ENCODE measurements at places on chromosomes 2 and 18. TPM values are rescaled to one million over a fixed set of nuclear protein-coding genes. Genes with fewer than 3 reads are reported as not detected.
A peak's percentile ranks its signal among the peaks of the same experiment; 100 is the strongest.

GRCh38 chr2:233093721-233094120 is 33.6 kb downstream of the INPP5D start:
- no peaks in the 10 kb centered on the region for H3K36me3 ChIP-seq
- H3K27me3 ChIP-seq: no peaks in the 10 kb centered on the region
- no peaks in the 10 kb centered on the region for H3K4me1 ChIP-seq
- no peak overlapping the region for H3K4me3 ChIP-seq
- no peak overlapping the region for H3K27ac ChIP-seq
- no peak for DNase-seq

- no peaks in the 10 kb centered on the region for H3K27me3 ChIP-seq
- no peaks in the 10 kb centered on the region for H3K36me3 ChIP-seq
- H3K4me1 ChIP-seq: no peaks in the 10 kb centered on the region
- DNase-seq: no peak
Measured at GRCh38 chr2:188181067-188181838, 110.4 kb upstream of the GULP1 start.

GRCh38 chr2:110126906-110127305 is 11.3 kb upstream of the MALL start:
- no peaks in the 10 kb centered on the region for H3K36me3 ChIP-seq
- no peaks in the 10 kb centered on the region for H3K27me3 ChIP-seq

DNA sequence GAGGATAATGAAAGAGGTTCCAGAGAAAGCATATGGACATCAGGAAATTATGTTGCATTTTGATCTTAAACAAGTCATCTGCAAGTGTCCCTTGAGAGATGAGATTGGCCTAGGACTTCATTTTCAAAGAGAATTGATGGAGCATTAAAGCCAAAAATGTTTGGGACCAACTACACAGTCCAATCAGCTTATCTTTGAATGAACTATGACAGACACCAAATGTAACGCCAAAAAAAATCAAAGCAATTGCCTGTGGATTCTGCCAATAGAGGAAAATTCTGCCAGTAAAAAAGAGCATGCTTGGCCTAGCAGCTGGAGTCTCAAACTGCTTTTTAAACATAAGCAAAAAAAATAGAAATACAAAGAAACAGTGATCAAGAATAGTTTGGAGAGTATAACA is 594.5 kb upstream of the CHAC2 start:
- H3K27me3 ChIP-seq: no peaks in the 10 kb centered on the region
- no peak overlapping the region for H3K27ac ChIP-seq
- no peaks in the 10 kb centered on the region for H3K36me3 ChIP-seq
- no peak overlapping the region for H3K4me3 ChIP-seq
- peak; percentile 89 for DNase-seq
- no peaks in the 10 kb centered on the region for H3K4me1 ChIP-seq

DNA sequence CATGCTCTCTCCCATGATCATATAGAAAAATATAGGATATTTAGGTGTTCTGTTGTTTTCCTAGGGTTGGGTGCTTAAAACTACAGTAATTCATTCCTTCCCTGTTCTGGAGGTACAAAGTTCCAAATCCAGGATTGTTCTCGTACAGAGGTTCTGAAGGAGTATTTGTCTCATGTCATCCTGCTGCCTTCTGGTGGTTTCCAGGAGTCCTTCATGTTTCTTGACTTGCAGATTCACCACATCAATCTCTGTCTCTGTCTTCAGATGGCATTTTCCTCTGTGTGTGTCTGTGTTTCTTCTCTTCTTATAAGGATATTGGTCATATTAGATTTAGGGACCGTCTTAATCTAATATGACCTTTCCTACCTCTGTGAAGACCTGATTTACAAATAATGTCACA is 397.9 kb downstream of the NYAP2 start:
- no peaks in the 10 kb centered on the region for H3K4me1 ChIP-seq
- H3K27me3 ChIP-seq: no peaks in the 10 kb centered on the region
- no peak for DNase-seq
- H3K27ac ChIP-seq: no peak overlapping the region
- H3K36me3 ChIP-seq: no peaks in the 10 kb centered on the region

GRCh38 chr2:150647943-150648342 is 160.5 kb upstream of the RND3 start:
- H3K4me1 ChIP-seq: no peaks in the 10 kb centered on the region
- H3K4me3 ChIP-seq: no peak overlapping the region
- H3K27ac ChIP-seq: no peak overlapping the region
- H3K27me3 ChIP-seq: no peaks in the 10 kb centered on the region

DNA sequence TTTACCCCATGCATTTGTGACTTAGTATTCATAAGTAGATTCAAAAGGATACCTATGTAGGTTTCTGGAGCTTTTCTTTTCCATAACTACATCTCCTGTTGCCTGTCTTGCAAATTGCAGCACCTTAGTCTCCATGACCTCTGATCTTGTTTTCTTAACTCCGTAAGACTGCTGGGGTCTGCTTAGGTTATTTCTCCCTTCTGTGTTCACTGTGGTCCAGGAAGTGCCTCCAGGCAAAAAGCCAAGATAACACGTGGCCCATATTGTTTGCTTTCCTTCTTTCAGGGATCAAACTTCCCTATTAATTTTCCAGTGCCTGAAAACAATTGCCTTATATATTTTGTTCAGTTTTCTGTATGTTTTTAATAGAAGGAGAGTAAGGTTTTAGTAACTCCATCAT is 86.4 kb downstream of the GCA start:
- H3K27ac ChIP-seq: no peak overlapping the region
- no peaks in the 10 kb centered on the region for H3K27me3 ChIP-seq

GRCh38 chr2:27191070-27191829 is 20.6 kb upstream of the ATRAID start:
- no peaks in the 10 kb centered on the region for H3K27me3 ChIP-seq
- no peak overlapping the region for H3K27ac ChIP-seq
- H3K36me3 ChIP-seq: no peaks in the 10 kb centered on the region
- peak; percentile 72 for DNase-seq
- no peak overlapping the region for H3K4me3 ChIP-seq

DNA sequence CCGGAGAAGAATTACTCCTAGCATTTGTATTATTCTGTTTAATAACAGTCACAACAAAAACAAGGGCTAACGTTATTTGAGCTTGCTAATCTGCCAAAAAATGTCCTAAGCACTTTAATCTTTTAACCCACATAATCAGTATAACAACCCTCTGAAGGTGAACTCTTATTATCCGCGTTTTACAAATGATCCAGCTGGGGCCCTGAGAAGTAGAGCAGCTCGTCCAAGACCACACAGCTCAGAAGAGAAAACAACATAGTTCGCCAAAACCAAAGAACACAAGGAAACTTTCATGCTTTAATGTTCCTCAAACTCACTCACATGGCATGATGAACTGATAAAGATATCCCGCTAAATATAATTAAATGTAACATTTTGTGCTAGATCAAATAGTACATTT is 159.7 kb upstream of the ZNF236 start:
- no peaks in the 10 kb centered on the region for H3K36me3 ChIP-seq
- no peaks in the 10 kb centered on the region for H3K4me1 ChIP-seq
- H3K27me3 ChIP-seq: peaks cover 5% of the 10 kb centered on the region
- no peak overlapping the region for H3K27ac ChIP-seq
- H3K4me3 ChIP-seq: no peak overlapping the region

DNA sequence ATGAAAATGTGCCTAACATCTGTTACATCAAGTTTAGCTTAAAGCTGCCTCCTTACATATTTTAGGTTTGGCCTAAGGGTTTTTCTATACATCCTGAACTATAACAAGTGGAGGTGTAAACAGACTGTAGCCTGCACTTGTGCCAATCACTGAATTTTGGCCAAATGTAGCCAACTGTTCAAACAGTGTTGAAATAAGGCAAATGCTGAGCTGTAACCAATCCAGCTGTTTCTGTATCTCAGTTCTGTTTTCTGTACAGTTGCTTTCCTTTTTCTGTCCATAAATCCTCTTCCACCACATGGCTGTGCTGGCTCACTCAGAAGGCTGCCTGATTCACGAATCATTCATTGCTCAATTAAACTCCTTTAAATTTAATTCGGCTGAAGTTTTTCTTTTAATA is 19.2 kb upstream of the CAPN13 start:
- DNase-seq: no peak
- no peaks in the 10 kb centered on the region for H3K27me3 ChIP-seq
- H3K27ac ChIP-seq: no peak overlapping the region
- H3K4me1 ChIP-seq: no peaks in the 10 kb centered on the region

DNA sequence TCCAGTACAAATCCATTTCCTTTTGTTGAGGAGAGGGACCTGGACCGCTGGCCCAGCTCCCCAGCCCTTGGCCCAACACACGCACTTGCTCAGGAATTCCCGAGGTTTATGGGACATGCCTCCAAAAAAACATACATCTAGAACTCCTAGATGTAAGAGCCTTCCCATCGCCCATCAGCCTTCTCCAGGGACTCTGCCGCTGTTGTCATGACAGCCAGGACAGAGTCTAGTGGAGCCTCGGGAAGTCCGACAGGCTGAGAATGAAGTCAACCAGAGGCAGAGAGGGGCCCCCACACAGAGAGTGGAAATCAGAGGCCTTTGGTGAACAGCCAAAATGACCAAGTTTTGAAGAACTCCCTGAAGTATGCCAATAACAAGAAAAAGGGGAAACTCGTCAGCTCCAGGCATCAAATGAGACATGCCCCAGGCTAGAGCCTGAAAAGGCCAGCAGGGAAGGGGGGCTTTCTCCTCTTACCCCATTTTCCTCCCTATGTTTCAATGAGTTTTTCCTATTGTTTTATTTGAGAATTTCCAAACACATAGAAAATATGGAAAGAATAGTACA is 43.2 kb upstream of the CAB39 start:
- no peaks in the 10 kb centered on the region for H3K36me3 ChIP-seq
- no peaks in the 10 kb centered on the region for H3K27me3 ChIP-seq
- DNase-seq: no peak
- H3K4me1 ChIP-seq: peaks cover 51% of the 10 kb centered on the region
- no peak overlapping the region for H3K4me3 ChIP-seq

DNA sequence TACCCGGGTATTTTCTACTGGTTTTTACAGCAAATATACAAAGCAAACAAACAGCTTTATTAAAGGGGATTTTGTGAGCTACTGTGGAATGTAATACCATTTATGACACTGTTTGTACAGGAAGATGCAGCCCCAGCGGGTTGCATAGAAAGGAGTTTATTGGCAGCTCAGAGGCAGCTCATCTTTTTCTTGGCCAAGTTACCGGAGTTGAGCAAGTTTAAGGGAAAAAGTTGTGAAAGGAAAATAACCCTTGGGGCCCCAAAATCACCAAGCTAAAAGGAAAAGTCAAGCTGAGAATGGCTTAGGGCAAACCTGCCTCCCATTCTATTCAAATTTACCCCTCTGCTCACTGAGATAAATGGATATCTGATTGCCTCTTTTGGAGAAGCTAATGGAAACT is 60.8 kb downstream of the MOB4 start:
- no peaks in the 10 kb centered on the region for H3K4me1 ChIP-seq
- no peak overlapping the region for H3K4me3 ChIP-seq
- DNase-seq: peak; percentile 36
- H3K36me3 ChIP-seq: peaks cover 7% of the 10 kb centered on the region
- no peak overlapping the region for H3K27ac ChIP-seq

DNA sequence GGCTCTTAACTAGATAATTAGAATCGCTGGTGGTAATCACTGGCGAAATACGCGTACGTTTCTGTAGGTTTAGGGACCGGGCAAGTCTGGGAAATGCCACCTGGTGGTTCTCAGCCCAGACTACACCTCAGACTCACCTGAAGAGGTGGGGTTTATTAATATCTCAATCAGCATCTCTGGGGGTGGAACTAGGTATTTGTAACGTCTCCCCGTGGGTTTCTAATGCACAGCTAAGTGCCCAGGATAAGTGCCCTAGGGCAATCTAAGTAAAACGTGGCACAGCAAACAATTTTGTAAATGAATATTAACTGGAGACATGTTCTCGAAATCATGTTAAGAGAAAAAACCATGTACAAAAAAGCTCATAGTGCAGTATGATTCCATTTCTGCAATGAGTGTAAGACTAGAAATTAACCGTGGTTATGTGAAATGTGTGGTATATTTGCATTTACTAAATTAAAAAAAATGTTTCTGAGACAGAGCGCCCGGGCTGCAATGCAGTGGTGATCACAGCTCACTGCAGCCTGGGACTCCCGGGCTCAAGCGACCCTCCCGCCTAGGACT is 760 bp upstream of the CNOT11 start:
- peak; percentile 61 for DNase-seq
- peak overlapping the region; percentile 97 for H3K27ac ChIP-seq
- peak overlapping the region; percentile 87 for H3K4me3 ChIP-seq

GRCh38 chr2:25068217-25068616 is 26.3 kb downstream of the EFR3B start:
- no peak overlapping the region for H3K4me3 ChIP-seq
- DNase-seq: no peak
- no peaks in the 10 kb centered on the region for H3K4me1 ChIP-seq
- no peak overlapping the region for H3K27ac ChIP-seq

- DNase-seq: no peak
- no peak overlapping the region for H3K4me3 ChIP-seq
- no peak overlapping the region for H3K27ac ChIP-seq
- H3K36me3 ChIP-seq: no peaks in the 10 kb centered on the region
Measured at GRCh38 chr2:120949957-120950590, 214.4 kb downstream of the GLI2 start.

Gene SEPTIN10
- total RNA-seq: 66.6 TPM

Gene ATP8B1
- 26.6 TPM for total RNA-seq

Gene CRYGD
- total RNA-seq: not detected

Gene TPO
- not detected for total RNA-seq

Gene TAF4B
- total RNA-seq: 2.6 TPM

Gene KLHL30
- 1.0 TPM for total RNA-seq

All from left lung (tissue), 14 donors.